ENCODE measurements at places on chromosomes 4 and X. TPM values are rescaled to one million over a fixed set of nuclear protein-coding genes. Genes with fewer than 3 reads are reported as not detected.

NLRP2B gene
- not detected for total RNA-seq

SSX1 gene
- not detected for total RNA-seq

UGT2B28 gene
- total RNA-seq = not detected

TENM3 gene
- total RNA-seq = 87.7 TPM

OR13H1 gene
- total RNA-seq = not detected
